ENCODE measurements at places on chromosomes 13 and 19.

DNA sequence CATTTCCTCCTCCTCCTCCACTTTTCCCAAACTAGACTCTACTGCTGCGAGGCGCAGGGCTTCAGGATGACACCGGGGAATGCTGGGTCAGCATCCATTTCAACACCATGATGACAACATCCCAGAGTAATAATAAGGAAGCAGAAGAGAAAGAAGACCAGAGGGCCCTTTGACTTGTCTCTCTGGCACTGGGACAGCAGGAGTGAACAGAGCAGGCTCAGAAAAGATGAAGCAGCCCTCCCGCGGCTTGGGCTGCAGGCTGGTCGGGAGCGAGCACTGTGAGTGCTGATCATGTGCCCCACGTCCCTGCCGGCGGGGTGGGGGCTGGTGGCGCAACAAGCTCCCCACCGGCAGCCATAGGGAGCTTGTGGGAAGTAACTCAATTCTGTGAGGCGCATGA is 30.5 kb downstream of the RANBP3 start:
- peak; percentile 27 for DNase-seq

- no peak for DNase-seq
These were observed 55.9 kb downstream of the DLEU7 start for GRCh38 chr13:50787316-50788195.

GRCh38 chr19:33464733-33465115 is 56.9 kb downstream of the PEPD start:
- no peak for DNase-seq

DNA sequence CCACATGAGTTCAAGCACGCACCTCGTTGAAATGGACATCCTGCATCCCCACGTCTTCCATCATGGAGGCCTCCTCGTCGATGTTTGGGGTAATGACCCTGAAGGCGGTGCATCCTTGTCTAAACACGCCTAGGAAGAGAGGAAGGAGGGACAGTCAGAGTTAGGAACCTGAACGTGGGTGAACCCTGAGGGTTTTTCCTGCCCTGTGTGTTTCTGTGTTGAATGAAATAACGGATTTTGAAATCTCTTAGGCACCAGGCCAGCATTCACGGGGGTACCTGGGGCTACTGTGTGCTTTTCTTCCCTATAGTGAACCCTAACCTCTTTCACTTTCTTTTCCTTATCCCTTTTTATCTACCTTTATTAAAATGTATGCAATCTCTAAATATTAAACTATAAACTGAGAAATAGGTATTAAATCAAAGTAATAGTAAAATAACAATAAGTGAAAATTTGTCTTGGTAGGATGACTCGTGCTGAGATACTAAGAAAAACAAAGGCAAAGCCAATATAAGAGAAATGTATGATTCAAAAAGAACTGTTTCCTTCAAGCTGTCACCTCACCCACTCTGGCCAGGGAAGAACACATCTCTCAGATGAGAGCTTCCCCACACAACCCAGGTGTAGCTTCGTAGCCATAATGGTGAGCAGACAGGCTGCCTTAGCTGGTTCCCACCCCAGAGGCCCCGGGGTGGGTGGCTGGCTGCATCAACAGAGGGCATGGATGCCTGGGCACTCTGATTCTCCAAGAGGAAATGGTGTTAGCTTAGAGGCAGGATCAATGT is 72.1 kb upstream of the SLC15A1 start:
- no peak for DNase-seq

DNA sequence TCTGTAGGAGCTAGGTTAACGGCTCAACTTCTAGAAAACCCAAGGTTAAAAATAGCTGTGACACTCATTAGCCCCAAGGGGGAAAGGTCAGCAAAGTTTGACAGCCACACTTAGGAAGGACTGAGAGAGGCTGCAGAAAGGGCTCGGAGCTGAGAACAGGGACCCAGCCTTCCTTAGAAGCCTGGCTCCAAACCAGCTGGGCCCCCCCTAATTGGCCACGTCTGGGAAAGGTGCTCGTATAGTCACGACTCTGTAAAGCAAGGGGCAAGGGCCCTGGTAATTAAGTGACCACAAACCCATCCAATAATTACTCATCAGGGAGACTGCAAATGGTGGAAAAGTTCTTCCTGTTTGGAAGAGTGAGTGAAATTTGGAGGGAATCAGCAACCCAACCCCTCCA is 90.5 kb downstream of the RNASEH2B start:
- DNase-seq = peak; percentile 14

- DNase-seq = no peak
These were observed 24.2 kb upstream of the GRWD1 start for GRCh38 chr19:48421548-48421947.

DNA sequence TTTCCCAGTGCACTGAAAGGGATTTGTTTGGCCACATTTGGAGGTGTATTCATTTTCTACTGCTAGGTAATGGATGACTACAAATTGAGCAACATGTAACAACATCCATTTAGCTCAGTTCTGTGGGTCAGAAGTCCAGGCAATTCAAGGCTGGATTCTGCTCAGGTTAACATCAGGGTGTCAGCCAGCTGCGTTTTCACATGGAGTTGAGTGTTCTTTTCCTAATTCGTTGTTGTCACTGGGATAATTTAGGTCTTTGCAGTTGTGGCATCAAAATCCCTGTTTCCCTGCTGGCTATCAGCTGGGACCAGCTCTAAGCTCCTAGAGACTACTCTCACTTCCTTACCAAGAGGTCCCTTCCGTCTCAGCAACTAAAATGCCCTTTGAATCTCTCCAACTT is 25.4 kb downstream of the MIR17HG start:
- DNase-seq = no peak

- DNase-seq = no peak
These were observed 2.7 kb downstream of the WDR88 start for GRCh38 chr19:33134571-33135041.

DNA sequence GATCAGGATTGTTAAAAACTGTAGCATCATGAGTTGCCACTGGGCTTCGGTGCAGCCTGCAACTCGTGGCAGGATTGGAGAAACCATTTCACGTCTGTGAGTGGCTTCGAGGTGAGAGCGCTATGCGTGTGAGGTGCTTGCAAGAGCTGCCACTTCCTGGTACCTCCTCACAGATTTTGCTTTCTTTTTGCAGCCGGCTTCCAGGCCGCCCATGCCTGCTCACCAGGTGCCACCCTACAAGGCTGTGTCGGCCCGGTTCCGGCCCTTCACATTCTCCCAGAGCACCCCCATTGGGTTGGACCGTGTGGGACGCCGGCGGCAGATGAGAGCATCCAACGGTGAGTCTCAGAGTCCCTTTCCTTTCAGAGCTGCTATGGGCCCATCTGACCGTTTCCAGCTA is 57.9 kb upstream of the C1QTNF9 start:
- no peak for DNase-seq

- no peak for DNase-seq
These were observed 11.6 kb downstream of the CTU1 start for GRCh38 chr19:51096473-51097165.

- no peak for DNase-seq
These were observed 37.6 kb upstream of the FLT1 start for GRCh38 chr13:28532388-28533124.

DNA sequence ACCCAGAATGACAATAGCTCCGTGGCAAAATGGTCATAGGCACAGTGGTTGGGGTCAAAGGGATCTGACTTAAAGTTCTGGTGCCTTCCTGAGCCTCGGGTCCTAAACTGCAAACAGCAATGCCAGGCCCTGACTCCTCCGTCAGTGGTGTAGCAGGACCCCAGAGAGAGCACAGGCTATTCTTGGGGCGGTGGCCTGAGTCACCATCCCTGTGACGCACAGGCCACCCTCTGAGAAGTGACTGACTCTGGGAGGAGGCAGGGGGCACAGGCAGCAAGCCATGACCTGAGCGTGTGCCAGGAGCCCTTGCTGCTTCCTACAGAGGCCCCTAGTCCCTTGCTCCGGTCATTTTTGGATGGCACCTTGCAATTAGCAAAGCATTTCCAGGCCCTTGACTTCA is 18.7 kb downstream of the PLVAP start:
- DNase-seq = no peak

- no peak for DNase-seq
These were observed 61.2 kb downstream of the CDADC1 start for GRCh38 chr13:49308921-49309408.

- DNase-seq = no peak
These were observed 20.7 kb downstream of the EPN1 start for GRCh38 chr19:55695511-55696290.

DNA sequence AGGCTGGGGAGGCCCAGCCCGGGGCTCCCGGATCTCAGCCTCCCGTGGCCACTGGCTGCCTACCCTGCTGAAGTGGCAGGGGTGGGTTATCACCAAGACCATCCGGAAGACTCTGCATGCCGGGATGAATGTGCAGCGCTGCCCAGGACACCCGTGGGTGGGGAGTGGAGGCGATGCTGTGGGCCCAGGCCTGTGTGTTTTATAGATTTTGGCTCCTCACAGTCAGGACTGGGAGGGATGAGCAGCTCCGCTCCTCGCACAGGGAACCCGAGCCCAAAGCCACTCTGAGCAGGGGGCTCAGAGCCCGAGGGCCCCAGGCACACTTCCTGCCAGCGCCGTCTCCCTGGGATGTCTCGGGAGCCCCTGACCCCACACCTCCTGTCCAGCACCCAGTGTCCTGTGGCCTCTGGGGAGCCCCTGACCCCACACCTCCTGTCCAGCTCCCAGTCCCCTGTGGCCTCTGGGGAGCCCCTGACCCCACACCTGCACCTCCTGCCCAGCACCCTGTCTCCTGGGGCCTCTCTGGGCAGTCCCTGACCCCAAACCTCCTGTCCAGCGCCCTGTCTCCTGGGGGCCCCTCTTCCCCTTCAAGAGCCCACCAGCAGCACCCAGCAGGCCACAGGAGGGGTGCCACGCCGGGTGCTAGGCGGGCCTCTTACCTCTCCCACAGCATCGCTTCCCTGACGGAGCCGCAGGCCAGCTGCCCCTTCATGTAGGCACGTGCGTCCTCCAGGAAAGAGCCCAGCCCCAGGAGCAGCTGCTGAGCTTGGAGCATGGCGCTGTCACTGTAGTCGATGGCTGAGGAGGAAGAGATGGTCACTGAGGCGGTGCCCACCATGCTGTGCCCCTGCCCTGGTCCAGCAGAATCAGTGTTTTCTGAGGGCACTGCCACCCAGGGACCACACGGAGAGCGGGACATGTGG is 31.4 kb downstream of the NAXD start:
- DNase-seq = no peak

GRCh38 chr19:46726551-46726950 is 9.6 kb upstream of the PRKD2 start:
- DNase-seq = no peak

DNA sequence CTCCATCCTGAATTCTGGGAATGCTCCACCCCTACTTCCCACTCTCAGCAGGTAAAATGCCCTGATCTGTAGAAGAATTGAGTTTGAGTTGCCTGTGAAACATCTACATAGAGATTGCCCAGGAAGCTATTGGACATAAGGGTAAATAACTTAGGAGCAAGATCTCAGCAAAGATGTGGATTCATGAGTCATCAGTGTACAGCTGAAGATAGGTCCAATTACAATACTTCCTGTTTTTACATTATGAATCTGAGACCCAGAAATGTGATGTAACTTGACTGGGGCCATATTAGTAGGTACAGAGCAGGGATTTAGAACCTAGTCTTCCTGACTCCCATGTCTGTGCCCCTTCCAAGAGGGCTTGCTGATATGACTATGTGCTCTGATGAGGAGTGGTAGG is 79.4 kb upstream of the FNDC3A start:
- DNase-seq = peak; percentile 56

DNA sequence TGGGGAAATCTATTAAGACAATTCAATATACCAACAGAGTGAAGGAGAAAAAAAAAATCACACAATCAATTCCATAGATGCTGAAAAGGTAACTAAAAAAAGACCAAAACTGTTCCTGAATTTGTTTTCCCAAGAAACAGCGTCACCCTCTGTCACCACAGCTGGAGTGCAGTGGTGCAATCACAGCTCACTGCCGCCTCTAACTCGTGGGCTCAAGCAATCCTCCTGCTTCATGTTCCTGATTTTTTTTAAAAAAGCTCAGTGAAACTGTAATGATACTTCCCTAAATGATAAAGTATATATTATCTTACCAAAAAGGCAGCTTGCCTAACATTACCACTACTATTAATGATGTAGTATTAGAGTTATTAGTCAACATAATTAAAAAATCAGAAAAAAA is 19.6 kb upstream of the ZFP14 start:
- no peak for DNase-seq

GRCh38 chr19:57872450-57872849 is 16.4 kb downstream of the ZNF814 start:
- no peak for DNase-seq
